Left ventricle myocardium inferior (tissue), 1 donor: ENCODE measurements at places on chromosomes 1 and 21. TPM values are rescaled to one million over a fixed set of nuclear protein-coding genes. Genes with fewer than 3 reads are reported as not detected.
A peak's percentile ranks its signal among the peaks of the same experiment; 100 is the strongest.

EPHA10 gene
- 0.14 TPM for total RNA-seq

PHGDH gene
- 6.4 TPM for total RNA-seq

HES4 gene
- total RNA-seq = 34.0 TPM

PRR9 gene
- not detected for total RNA-seq

OBSCN gene
- total RNA-seq = 316 TPM

FCRL2 gene
- not detected for total RNA-seq

CDA gene
- 2.0 TPM for total RNA-seq

ASAP3 gene
- total RNA-seq = 44.4 TPM

DNA sequence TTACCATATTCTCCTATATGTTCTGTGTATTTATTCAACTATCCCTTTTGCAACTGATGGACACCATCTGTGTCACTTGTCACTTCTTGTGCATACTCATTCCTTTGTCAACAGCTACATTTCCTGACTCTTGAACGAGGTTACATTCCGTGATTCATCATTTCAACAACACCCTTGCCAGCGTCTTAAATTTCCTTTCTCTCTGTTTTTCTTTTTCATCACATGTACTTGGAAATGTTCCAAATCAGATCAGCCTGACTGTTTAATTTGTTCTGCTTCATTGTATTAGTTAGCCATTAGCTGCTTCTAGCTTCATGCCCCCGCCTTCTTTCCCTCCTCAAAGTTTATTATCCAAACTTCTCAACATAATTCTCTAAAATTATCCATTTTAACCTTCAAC is 173.0 kb downstream of the ADGRL4 start:
- DNase-seq = no peak

DNA sequence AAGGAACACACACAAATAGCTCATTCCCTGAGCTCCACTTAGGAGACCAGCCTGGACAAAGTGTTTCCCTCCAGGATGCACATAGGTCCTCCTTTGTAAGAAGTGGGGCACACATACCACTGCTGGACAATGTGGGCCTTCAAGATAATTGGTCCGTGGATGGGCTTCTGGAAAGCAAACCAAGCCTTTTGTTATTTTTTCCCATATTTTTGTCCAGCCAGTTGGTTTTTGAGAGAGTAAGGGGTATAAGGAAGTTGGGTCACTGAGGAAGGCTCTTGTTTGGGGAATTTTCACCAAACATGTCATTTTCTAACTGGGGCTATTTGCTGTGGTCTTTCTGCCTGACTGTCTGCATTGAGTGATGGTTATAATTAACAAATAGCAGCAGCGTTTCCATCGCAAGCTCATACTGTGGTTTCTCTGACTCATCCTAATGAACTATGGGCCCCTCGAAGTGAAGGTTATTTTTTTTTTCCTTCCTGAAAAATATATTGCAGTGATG is 306.3 kb upstream of the DUSP10 start:
- no peak for DNase-seq

DNA sequence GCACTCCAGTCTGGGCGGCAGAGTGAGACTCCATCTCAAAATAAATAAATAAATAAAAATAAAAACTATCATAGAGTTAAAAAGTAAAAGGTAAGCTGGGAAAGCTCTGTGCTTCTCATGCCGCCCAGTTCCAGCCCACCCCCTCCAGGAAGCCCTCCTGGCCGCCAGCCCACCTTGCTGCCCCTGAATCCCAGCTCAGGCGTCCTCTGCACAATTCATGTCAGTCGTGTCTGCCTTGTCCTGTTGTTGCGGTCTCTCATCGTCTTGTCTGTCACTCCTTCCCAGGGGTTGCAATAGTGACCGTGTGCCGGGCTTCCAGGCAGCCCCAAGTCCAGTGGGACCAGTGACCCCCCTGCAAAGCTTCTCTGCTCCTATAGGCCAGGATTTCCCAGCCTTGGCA is 44.1 kb downstream of the RSPH1 start:
- DNase-seq = no peak

GRCh38 chr1:164707868-164708331 is 148.9 kb downstream of the PBX1 start:
- no peak for DNase-seq

DNA sequence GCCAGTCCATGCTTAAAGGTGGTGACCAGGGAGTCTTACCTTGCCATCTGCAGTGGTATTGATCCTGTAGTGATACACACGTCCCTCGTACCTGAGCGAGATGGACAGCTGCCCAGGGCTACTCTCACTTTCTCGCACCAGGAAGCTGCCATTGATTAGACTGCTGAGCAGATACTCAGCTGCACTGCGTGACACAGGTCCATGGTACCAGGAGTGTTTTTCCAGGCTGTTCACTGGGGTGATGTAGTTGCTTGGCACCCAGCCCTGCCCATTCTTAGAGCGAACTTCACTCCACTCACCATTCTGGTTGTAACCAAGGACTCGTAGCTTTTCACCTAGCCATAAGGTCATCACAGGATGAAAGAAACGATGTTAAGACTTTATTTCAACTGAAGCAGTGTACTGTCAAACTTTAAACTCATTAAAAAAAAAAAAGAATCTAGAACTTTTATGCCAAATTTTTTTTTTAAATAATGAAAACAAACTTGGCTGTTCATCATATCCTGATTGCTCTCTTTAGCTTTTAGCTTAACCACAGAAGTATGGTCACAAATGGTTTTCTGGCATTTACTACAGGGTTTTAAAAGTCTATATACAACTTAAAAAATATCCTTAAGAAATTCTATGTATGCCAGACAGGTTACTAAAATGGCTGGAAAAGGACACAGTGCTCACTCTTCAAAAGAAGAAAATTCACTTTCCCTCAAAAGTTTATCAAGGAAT is 44.6 kb downstream of the TOR3A start:
- no peak for DNase-seq

- no peak for DNase-seq
Observed at GRCh38 chr1:23594927-23595353, 35.6 kb upstream of the ID3 start.

- no peak for DNase-seq
Observed at GRCh38 chr1:68269637-68270430, 37.5 kb upstream of the WLS start.

GRCh38 chr1:67213164-67213563 is 46.9 kb downstream of the IL23R start:
- DNase-seq = no peak

DNA sequence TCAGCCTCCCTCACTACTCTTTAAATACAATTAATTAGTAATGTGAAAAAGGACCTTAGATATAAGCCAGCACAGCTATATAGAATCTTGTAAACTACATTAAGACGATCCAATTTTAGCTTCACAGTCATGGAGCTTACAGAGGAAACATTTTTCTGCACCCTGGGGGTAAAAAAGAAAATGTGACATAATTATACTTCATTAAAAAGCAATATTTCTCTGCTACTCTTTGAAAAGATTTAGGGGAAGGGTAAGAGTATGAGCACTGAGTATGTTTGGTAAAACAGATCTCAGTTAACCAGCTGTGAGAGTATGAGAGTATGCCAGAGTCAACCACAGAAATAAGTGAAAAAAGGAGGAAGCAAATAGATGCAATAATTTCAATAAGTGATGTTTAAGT is 1415.9 kb downstream of the PLA2G4A start:
- no peak for DNase-seq

- no peak for DNase-seq
Observed at GRCh38 chr21:34684174-34684876, 15.5 kb downstream of the CLIC6 start.

DNA sequence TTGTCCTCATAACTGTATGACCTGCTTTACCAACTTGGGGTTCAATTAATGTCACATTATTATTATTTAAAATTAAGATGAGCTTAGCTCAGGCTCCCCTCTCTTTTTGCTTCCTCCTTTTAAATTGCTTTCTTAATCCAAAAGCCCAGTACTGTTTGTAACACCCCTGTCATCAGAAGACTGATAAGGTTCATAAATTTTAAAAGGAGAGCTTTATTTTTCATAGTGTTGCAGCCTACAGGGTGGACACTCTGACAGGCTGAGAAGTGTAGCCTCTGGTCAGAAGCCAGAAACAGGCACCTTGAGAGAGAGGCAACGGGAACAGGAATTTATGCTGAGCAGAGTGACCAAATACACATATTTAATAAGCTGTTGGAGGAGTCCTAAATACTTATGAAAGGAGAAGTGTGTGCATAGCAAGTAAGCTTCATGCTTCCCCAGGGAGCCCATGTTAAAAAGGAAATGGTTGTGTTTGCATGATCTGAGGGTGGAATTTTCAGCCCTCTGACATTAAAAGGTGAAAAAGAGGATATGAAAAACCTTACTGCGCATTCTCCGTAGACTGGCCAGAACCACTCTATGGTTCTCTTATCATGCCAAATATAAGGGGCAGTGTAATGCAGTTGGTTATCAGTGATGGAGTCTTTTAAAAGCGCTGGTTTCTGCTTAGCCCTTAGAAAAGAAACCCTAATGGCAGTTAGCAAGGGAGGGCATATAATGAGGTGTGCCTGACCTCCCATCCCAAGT is 30.5 kb upstream of the FGGY start:
- DNase-seq = no peak

DNA sequence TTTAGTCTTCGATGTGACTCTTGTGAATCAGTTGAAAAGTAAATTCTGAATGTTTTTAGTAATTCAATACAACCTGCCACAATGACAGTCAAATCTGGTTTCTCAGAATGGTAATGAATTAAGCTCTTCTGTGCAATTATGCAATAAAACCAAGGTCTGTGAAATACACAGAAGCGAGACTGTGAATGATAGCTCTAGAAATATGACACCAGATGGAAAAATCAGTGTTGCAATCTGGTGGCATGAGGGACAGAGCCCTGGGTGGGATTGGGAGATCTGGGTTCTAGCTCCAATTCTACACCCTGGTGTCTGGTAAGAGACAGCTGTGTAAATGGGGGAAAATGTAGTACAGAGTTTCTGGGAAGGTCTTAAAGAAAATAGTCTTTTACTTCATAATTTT is 586.4 kb upstream of the ZRANB2 start:
- DNase-seq = no peak

- peak; percentile 42 for DNase-seq
Observed at GRCh38 chr1:201769966-201770365, 59.0 kb upstream of the IPO9 start.

DNA sequence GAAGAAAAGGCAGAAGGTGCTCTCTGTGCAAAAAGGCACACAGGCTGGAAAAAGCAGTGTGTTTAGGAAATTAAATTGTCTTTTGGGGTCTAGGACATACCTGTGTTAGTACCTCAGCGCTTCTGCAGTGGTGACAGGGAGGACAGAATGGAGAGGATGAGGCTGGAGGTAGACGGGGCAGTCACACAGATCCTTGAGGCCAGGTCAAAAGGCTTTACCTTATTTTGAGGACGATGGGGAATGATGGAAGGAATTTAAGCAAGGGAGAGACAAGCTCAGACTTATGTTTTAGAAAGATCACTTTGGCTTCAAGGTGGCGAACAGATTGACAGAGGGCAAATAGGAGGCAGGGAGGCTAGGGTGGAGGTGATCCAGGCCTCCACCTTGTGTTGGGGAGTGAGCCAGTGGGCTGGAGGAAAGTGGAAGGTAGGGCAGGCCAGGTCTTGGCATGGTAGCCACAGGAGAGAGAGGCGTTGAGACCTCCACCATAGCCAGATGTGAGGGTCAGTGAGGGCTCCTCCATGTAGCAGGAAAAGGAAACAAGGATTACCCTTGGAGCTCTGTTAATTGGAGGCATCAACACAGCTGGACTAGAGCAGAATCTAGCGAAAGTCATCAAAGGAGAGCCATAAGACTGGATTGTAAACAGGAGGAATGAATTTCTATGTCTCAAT is 4.2 kb downstream of the CYP4B1 start:
- DNase-seq = no peak

GRCh38 chr1:208093754-208094719 is 150.1 kb downstream of the PLXNA2 start:
- DNase-seq = peak; percentile 73

- no peak for DNase-seq
Observed at GRCh38 chr21:38505654-38506523, 7.6 kb upstream of the ERG start.

GRCh38 chr1:231940701-231941100 is 314.1 kb downstream of the DISC1 start:
- no peak for DNase-seq

GRCh38 chr1:208857465-208857864 is 613.3 kb upstream of the PLXNA2 start:
- DNase-seq = no peak

- no peak for DNase-seq
Observed at GRCh38 chr1:68705466-68705865, 208.6 kb upstream of the DEPDC1 start.

DNA sequence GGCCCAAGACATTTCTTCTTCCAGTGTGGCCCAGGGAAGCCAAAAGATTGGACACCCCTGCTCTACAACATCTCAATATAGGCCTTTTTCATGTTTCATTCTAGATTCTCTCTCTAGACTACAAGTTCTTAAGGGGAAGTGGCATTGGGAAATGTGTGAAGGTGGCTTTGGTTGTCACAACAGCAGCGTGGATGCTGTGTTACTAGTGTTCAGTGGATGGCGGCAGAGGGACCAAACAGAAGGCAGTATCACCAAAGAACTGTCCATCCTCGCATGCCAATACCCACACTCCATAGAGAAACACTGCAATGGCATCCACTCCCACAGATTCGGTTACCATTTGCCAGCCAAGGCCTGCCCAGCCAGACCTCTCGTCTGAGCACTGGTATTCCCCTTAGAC is 24.3 kb upstream of the IFNAR2 start:
- no peak for DNase-seq
